Pons (tissue), 1 donor: ENCODE measurements at places on chromosomes 5 and 9.
A peak's percentile ranks its signal among the peaks of the same experiment; 100 is the strongest.

GRCh38 chr5:443239-444151, 519 bp downstream of the EXOC3 start:
- DNase-seq: no peak

DNA sequence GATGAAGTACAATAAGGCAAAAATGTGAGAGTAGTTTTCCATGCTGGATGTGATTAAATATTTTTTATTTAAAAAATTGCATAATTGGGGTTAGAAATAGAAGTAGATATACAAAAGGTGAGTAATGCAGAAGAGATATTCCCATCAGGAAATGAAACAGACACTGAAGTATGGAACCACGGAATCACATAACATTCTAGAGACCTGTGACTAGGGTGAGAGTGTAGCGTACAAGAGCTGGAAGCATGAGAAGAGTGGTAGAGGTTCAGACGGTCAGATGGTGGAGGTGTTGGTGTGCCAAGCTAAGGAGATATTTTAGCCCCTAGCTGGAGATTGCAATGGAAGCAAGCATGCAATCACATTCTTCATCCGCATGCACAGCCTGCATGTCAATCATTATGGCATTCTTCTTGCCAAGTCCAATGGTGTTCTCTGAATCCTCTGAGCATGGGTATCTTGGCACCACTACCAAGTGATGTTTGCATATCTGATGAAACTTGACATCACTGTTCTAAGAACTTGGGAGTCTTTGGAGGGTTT, 587.8 kb downstream of the PSAT1 start:
- no peak for DNase-seq

DNA sequence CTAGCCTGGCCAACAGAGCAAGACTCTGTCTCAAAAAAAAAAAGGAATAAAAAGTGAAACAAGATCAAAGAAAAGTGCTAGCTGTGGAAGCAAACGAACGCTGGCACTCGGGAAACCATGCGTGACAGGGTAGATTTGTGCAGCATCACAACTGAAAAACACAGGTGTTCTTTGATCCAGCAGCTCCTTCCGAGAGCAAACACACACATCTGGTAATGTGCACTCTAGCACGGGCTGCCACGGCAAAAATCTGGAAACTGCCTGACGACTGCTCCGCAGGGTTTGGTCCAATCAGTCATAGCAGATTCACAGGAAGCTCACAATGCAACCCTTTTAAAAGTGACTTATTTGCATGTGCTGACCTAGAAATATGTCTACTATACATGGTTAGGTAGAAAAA, 80.0 kb downstream of the SYK start:
- no peak for DNase-seq

DNA sequence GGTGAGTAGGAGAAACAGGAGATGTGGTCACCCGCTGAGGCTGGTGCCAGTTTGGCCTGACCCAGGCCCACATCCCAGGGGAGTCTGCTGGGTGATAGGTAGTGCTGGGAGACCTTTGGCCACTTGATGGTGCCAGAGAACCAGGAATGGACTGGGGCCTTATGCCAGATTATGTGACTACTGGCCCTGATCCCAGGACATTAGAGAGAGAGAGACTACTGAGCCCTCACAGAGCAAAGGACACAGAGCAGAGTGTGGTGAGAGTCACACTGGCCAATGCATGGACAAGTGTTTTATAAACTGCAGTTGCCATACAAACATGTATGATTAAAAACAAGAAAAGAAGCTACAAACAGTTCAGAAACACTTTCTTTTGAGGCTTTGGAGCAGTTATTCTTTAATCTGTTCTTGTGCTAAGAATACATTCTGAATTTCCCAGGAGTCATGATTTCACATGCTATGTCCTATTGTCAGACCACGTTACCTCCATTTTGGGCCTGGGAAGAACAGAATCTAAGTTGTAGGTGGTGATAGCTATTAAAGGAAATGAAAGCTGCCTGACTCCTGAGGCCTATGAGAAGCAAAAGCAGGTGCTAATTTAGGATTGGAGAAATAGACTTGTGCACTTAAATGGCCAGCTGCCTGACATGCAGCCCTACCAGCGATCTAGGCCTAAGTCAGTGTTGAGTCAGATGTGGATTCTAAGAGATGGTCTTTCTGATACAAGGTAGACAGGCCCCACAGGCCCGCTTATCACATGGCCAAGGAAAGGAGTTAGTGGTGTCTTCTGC, 32.6 kb upstream of the TMOD1 start:
- DNase-seq: peak; percentile 98

- DNase-seq: peak; percentile 95
These were observed 51.0 kb downstream of the SH3PXD2B start for GRCh38 chr5:172403189-172403796.

DNA sequence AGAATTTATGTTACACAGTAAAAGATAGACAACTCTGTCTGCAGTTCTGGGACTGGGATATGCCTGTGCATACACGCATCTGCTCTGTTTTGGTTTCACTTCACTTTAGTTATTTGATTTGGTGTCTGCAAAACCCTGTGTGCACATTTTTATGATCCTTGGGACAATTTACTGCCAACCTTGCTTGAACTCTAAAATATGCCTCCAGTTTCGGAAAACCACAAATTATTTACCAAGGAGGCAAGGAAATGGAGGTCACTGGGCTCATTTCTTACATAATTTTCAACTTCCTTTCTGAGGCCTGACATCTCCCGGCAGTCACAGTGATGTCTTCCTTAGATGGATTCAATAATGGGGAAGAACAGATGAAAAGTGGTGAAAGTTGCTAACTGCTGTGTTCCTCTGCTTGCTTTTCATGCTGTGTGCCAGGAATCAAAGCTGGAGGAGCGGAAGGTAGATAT, 61.2 kb upstream of the TAF11L2 start:
- DNase-seq: peak; percentile 41

DNA sequence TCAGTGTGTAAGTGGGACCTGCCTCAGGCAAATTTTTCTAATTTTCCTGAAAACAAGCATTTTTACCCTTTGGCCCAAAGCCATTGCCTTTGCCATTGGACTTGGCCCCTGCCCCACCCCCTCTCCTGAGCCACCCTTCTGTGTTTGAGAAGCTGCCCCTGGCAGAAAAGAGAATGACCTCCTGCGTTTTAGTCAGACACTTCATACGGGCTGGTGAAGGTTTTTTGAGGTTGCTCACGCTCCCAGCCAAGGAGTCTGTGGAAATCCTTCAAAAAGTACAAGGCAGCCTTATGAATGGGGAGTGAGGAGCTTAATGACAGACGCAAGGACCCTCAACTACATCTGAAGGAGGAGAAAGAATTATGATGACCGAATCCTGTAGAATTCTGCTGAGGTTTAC, 308.9 kb downstream of the SLIT3 start:
- no peak for DNase-seq

DNA sequence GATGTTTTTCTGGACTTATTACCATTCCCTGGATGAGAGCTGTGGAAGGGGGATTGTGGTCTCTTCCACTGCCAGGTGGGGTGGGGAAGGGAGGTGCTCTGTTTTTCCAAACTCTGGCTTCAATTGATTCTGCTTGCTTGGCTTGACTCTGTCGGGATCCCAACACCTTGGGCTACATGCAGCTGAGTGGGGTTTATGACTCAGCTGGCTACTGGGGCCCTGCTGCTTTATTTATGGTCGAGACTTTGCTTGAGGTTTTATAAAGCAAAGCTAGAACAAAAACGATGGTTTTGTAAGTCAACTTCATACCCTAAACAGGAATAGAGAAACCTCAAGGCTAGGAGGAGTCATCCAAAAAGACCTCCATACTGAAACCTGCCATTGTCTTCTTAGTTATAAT, 76.3 kb downstream of the AOPEP start:
- no peak for DNase-seq

DNA sequence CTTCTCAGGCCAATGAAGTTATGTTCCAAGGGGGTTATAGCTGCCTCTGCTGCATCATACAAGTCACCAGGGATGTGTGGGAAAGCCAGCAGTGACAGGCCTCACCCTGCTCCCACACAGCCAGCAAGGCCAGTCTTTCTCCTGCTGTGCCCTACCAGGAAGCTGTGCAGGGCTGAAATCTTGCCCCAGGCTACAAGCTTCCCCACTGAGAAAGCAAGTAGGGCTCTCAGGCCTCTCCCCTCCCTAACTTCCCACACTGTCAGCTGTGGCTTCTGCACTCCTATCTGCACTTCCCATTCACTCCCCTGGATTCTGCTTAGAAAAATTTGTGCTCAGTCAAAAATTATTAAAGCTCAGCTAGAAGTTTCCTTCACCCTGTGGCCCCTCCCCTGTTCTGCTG, 611.2 kb upstream of the ZNF608 start:
- no peak for DNase-seq

DNA sequence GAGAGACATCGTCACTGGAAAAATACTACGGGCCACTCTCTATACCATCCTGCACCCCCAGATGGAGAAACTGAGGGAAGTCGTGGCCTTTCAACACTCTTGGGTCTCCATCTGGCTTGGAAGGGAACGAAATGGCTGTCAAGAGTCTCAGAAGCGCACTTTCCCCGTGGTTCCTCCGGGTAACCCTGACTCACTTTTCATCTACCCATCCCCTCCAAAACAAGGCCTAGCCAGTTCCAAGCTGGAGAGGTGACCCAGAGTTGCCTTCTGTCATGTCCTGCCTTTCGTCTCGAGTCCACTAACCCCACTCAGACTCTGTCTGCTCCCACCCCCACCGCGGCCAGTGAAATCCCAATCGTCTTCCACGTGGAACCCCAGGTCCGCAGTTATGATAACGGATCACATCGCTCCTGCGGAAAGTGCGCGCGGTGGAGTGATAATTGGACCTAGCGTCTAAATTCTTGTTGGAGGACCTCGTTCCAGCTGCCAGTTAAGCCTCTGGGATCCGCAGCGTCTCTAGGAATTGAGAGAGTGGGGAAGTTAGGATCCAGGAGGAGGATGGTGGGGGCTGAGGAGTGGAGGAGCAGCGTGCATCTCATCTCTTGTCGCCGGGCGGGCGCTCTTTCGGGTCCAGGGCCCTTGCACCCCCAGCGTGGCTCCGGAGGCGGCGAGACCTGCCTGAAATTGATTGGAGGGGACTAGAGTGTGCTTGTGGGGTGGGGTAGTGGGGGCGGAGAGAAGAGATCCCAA, 4.6 kb downstream of the CDKN2A start:
- no peak for DNase-seq

DNA sequence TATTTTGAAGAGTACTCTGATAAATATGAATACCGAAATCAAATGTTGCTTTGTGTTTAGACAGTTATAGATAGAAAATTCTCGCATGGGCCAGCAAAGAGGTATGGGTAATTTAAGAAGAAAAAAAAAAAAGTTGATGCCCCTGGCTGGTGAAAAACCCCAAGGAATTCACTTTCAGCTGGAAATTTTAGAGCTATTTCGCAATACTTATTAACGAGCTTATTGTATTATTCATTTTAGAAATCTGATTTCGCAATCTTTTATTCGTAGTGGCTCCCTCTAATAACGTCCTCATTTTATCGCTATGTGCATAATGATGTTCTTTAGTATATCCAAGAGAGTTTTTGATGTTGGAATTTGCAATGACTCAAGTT, 18.5 kb upstream of the FER start:
- DNase-seq: no peak

DNA sequence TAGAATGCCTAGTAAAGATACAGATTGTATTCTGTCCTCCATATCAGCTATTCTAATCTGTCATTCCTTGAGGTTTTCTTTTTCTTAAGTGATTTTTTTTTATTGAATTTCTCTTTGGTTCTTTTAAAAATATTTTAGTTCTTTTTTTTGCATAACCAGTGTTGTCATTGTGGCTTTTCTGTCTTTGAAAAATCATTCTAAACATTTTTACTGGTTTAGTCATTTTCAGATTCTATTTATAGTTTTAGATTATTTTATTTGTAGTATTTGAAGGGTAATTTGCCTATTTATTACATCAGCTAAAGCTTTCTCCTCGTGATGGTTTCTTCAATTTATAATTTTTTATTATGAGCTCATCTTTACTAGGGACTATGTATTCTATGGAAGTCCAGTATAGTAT, 78.1 kb downstream of the NDUFAF2 start:
- no peak for DNase-seq
